ENCODE measurements at places on chromosomes 4 and X.

GRCh38 chr4:54187148-54187547, 41.9 kb upstream of the PDGFRA start:
- no peak for DNase-seq

DNA sequence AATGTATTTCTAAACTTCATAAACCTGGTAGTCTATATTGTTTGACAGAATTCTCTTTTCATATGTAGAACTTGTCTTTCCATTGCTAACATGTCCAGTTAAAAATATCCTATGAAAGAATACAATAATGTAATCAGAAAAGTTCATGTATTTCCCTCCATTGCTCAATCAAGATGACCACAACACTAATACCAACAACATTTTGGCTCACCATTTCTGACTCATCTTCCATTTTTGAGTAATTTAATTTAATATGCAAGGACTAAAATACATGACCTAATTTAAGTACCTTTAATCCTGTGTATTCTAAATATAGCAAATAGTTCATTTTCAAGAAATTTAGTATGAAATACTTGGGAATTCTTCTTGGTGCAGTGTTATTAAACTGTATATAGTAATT, 239.5 kb upstream of the GPC4 start:
- DNase-seq = no peak

DNA sequence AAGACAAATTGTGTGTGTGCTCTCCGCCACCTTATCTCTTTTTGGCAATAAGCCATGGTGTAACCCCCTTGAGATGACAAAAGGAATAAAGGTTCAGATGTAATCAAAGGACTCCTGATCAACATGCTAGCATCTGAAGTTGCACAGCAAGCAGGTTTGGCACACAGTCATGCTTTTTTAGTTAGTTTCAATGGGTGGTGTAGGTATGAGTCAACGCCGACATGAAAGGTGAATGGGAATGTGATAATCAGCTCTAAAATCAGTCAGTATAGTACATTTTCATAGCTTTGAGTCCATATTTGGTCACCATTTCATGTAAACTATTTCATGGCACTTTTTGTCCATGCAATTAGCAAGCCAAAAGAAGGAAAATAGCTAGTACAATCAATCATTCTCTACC, 50.4 kb upstream of the ETNPPL start:
- no peak for DNase-seq

GRCh38 chr4:42761804-42762203, 104.9 kb upstream of the ATP8A1 start:
- no peak for DNase-seq

GRCh38 chrX:38276089-38276488, 51.2 kb downstream of the RPGR start:
- DNase-seq = no peak

DNA sequence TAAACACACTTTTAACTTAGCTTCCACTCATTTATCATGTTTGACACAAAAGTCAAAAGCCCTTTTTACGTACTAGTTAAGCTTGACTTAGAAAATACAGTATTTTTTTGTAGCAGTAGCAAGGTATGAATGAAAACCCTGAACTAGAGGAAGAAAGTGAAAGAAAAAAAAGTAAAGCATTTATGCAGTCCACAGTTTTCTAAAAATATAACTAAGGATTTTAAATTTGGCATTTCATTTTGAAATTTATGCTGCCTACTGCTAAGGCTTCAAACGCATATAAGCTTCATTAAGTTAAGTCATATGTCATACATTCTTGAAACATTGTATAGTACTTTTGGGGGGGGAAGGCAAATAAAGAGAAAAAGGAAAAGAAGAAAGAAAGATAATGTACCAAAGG, 201.5 kb downstream of the PDGFC start:
- no peak for DNase-seq

DNA sequence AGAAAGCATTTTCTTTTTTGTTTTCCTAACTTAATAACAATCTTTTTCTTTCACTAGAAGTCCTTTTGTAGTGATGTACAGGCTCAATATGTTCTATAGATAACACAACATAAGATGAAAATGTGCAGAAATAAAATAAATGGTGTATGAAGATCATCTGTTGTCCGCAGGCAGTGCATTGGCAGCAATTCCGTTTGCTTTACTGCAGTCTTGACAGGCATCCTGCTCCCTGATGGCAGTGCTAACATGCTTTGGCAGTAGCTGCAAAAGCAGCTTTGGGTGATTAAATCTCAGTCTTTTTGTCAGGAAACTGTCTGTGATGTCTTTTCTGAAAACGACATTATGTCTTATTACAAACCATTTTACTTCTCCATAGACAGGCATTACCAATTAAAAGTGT, 131.4 kb downstream of the TRAM1L1 start:
- DNase-seq = no peak

GRCh38 chr4:133968174-133968573, 233.4 kb downstream of the PABPC4L start:
- no peak for DNase-seq

DNA sequence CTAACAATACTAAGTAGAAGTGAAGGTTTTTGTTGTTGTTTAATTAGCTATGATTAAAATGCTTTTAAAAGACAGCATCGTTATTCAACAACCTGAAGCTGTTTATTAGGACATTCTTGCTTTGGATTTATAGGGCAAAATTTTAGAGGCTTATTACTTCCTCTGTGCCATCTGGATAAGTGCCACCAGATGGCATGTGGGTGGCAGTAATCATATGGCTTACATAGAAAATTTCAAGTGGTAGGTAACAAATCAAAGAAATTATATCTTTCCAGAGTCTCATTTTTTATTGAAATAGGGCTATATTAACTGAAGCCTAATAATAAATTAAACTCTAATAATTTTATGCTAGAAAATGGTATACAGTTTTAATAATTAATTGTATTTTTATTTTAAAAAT, 83.3 kb upstream of the HTR2C start:
- no peak for DNase-seq

GRCh38 chr4:15888515-15888914, 50.0 kb downstream of the FGFBP1 start:
- no peak for DNase-seq

DNA sequence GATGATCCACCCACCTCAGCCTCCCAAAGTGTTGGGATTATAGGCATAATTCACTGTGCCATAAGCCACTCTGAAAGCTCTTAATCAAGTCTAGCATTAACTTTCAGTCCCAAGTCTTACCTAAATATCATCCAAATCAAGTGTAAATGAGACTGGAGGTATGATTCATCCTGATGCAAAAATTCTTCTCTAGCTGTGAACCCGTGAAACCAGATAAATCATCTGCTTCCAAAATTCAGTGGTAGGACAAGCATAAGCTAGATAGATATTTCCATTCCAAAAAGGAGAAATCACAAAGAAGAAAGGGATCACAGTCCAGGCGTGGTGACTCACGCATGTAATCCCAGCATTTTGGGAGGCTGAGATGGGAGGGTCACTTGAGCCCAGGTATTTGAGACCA, 8.8 kb upstream of the TBC1D25 start:
- DNase-seq = no peak

GRCh38 chrX:30488092-30488491, 89.5 kb downstream of the TASL start:
- no peak for DNase-seq

DNA sequence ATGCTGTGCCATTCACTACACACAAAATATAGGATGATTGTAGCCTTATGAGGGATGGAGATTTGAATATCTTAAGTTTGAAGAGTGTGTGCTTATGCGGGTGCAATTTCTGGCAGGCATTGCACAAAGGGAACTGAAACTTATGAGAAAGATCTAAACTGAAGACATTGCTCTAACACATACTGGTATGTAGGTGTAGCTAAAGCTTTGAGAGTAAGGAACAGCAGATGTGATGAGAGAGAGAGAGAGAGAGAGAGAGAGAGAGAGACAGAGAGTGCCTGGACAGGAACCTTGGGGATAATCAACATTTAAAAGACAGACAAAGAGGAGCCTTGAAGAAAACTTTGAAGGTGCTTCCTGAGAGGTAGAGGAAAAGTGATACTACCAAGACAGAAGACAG, 379.7 kb downstream of the SPRY1 start:
- DNase-seq = no peak

DNA sequence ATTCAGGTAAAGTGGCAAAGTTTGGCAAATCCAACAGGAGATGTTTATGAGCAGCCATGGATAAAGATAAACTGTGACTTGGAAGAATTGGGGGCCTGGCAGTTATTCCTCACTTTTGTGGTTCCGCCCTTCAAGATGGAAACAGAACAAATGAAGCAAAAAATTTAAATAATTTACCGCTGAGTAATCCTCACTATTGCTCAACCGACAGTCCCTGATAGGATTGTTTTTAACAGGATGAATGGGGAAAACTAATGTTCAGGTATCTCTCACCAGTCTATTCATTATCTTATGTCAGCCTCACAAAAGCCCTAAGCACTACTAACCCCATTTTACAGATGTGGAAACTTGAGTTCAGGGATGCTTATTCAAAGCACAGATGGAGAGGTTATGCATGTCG, 90.8 kb downstream of the FNIP2 start:
- DNase-seq = no peak

DNA sequence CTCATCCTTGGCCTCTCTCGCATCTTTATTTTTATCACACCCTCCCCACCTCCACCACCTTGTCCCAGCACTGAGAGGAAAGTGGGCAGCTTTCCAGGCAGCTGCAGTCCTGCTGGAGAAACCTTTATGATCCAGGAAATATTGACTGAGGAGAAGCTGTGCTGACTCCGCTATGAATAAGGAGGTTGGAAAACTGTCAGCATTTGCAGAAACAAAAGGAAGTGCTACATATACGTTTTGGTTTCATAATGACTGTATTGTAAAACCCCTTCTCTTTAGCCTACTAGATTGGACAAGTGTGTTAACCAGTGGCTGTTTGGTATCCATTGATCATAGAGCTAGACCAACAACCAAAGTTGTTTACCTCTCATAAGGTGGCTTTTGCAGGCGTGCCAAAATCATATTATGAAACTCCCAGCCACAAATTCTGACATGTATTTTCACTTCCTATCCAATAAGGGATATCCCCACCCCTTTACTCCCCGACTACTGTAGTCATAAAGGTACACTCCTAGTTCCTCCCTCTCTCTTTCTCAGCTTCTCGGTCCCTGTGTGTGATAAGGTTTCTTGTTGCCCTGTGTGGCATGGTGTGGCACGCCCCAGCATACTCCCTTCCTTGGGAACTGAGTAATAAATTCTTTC, 88.4 kb downstream of the GPR143 start:
- no peak for DNase-seq

DNA sequence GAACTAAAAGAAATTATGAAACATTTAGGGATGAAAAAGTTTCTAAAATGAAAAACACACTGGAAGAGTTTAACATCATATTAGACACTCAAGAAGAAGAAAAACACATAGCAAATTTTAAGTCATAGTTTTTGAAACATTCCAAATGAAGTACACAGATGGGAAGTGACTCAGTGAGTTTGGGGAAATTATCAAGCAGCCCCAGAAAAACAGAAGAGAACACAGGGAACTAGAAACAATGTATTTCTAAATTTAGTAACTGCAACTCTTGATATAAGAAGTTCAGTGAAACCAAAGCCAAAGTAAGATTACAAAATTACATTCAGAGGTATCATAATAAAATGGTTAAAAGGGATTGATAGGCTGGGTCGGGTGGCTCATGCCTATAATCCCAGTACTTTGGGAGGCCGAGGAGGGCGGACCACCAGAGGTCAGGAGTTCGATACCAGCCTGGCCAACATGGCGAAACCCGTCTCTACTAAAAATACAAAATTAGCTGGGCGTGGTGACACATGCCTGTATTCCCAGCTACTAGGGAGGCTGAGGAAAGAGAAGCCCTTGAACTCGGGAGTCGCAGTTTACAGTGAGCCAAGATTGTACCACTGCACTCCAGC, 461.2 kb downstream of the KCTD8 start:
- no peak for DNase-seq

DNA sequence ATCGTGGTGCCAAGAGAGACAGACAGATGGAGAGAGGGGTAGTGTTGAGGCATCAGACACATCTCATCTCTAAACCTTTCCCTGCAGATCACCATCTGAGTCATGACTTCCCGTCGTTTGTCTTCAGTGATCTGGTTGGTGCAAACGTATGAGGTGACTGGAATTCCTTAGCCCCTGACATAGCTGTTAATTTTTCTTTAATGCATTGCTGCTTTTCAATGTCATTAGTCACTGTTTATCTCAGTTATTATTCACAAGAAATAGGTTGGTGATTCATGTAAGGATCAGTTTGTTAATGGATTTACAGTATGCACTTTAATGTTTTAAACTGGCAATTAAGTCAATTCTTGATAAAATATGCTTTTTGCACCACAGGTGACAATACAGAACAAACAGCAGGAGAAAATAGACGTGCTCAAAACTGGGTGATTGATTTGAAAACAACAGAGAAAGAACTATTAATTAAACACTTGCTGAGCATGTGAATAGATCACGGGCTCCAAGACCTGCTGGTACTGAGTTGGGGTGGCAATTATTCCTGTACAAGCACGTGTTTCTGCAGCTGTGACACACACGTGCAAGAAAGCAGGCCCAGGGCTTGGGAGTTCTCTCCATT, 1.3 kb upstream of the TMEM154 start:
- DNase-seq = peak; percentile 95

DNA sequence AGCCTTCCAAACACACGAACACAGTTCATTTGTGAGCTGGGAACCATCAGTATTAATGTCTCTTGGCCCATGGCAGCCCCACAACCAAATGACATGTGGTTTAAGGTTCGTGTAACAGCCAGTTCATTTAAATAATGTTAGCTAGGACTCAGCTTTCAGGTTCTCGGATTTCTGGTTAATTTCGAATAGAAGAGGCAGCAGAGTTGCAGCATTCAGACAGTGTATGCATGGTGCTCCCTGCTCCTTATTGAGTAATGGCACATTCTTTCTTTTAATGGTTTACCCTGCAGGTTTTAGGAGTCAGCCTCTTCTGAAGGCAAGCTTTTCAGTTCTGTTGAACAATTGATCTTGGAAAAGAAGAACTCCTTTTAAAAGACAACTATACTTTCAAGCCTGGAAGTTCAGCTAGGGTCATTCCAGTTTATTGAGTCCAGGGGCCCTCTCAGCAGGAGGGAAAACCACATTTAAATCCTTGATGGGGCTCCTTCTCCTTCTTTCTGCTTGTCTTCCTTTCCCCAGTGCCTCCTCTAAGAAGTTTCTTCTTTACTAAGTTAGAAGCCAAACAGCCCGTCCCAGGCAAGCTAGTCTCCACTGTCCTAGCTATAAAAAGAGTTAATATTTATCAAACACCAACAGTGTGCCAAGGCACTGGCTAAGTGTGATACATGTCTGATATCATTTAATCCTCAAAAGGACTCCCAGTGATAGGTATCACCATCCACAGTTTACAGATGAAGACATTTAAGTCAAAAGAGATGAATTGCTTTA, 5.0 kb upstream of the RNF175 start:
- no peak for DNase-seq
